ENCODE measurements at places on chromosomes 6 and 20.

GRCh38 chr6:118859517-118860064 lies 34.4 kb upstream of the ASF1A start:
- no peak for DNase-seq

DNA sequence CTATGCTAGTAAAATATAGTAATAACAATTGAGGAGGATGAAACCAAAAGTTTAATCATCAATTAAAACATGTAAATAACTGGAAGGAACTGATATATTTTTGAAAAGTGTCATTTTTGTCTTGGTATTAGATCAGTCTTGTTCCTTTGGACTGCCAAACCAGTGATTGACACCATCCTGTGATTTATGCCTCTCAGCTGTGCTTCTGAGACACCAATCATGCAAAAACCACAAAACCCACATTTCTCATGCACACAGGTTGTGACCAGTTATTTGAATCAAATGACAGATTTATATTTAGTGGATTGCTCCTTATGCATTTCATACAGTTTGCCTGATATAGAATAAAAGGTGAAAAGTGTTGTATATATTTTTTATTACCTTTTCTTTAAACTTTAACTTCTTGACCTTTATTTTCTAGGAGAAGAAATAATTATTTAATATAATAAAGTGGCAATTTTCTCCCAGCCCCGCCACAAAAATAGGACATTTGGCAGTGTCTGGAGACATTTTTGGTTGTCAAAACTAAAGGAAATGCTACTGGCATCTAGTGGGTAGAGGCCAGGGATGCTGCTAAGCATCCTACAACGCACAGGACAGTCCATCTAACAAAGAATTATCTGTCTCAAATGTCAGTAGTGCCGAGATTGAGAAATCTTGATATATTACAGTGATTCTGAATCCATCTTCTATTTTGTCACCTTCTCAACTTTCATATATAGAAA lies 383.6 kb downstream of the BCKDHB start:
- no peak for DNase-seq

GRCh38 chr6:143485967-143486366 lies 25.6 kb downstream of the FUCA2 start:
- DNase-seq = no peak

DNA sequence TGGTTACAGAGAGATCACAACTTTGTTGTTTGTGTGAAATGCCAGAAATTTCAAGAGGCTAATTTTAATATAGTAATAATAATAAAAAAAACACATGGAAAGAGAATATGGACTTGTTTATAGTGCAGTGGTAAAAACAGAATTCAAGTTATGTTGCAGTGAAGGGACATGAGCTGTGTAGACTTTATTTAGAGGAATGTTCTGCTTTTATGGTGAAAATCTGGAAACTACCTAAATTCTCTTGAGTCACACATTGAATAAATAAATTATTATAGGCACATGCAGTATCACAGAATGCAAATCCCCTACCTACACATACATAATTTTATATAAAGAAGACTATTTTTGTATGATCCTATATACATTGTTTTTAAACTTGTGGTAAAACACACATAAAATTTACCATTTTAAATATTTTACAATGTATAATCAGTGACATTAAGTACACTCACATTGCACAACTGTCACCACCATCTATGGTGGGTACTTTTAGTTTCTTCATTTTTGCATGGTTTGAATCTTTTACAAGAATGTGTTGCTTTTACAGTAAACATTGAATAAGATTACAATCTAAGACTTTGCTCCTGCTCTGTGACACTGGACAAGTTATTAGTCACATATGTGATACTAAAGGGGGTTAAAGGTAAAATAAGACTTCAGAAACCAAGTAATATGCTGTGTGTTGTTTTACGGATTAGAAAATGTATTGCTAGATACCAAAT lies 107.4 kb downstream of the B3GAT2 start:
- no peak for DNase-seq

GRCh38 chr6:168457653-168457934 lies 16.6 kb downstream of the SMOC2 start:
- no peak for DNase-seq

DNA sequence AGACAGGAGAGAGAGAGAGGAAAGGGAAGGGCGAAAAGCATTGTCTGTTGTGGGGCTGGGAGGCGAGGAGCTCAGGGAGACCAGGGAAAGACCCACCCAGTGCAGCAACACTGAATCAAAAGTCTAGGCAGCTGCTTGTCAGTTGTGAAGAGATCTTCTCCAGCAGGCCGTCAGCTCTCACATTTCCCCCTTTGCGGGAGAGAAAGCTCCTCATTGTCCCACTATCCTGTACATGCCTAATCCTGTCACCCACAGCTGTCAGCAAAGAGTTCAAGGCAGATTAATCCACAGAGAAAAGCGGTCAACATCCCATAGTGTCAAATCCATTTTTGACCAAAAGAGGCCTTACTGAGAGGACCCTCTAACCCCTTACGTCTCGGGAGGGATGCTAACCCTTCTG lies 27.3 kb downstream of the RNF182 start:
- no peak for DNase-seq

- no peak for DNase-seq
Observed at GRCh38 chr6:131183427-131184095, 48.3 kb downstream of the AKAP7 start.

DNA sequence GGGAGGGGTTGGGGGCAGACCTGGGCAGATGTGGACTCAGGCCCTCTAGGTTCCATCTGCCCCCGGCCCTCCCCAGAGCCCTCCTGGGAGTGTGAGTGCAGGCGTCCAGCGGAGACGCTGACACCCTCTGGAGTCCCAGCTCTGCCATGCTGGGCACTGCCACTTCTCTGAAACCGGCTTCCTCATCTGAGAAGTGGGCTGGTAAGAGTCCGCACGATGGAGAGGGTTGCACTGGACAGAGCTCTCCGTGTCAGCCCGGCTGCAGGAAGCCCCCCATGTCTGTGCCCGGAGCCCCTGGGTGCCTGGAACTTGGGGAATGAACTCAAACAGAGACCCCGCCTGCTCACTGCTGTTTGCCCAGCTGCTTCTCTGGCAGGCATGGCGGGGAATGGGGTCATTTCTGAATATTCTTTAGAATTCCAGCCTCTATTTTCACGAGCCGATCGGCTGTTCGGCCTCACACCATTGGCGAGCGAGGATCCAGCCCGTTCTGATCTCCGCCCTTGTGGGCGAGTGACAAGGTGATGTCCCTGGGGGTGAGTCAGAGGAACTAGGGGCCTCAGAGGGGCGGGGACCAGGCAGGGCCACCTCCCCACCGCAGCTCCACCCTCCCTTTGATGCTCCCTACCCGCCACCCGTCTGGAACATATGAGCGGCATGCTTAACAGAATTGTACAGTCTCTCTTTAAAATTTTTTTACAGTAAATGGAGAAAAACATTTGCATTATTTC lies 47.8 kb upstream of the GATA5 start:
- peak; percentile 74 for DNase-seq

GRCh38 chr20:46127396-46128010 lies 9.4 kb downstream of the CD40 start:
- no peak for DNase-seq

DNA sequence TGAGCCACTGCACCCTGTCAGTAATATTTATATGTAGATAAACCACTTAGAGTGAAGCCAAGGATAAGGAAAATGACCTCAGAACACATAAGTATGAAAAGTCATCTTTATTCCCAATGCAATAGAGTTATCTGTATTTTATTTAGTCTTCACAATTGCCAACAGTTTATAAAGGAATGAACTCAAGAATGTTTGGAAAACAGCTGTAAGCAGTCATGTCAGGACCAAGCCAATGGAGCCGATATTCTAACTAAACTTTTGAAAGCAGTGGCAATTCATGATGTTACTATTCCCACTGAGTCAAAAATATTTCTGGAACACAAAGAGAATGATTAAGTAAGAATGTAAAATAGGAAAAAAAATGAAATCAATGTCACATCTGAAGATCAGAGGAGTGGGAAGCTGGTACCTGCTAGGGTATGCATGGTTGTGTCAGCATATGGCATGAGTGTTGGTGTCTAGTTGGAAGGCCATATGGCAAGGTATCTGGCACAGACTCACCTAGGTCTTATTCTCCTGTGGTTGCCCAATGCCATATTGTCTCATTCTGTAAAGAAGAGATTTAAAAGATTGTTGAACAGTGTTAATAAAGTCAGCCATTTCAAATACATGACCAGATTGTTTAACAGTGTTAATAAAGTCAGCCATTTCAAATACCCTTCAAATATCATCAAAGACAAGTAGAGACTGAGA lies 118.2 kb downstream of the ADAT2 start:
- no peak for DNase-seq
